ENCODE measurements at places on chromosomes 13 and 19.

DNA sequence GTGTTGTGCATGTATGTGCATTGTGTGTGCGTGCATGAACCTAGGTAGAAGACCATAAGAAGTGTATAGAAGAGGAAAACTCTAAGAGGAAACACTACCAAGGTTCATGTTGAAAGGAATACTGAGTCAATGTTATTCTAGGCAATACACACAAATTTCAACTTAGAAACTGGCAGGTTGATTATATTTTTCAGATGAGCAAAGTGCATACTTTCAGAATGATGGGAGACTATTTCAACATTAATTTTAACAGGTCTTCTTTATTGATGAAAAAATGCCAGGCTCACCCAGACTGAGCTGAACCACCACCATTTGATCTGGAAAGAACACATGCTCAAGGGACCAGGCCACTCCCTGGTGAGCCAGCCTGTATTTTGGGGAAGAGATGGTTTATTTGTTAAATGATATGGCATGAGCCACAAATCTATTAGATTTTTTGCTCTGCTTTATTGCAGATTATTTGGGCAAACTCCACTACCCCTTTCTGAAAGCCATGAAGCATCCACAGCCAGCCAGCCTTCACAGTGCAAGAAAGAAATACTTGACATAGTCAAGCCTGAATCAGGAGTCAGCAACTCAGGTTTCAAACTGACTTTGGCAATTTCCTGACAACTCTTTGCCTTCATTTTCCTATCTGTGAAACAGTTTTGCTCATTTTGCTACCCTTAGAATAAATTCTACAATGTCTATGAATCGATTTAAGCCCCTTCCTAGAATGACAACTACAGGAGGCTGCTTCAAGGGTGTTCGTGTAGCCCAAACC, 368.9 kb downstream of the COG6 start:
- DNase-seq = no peak

DNA sequence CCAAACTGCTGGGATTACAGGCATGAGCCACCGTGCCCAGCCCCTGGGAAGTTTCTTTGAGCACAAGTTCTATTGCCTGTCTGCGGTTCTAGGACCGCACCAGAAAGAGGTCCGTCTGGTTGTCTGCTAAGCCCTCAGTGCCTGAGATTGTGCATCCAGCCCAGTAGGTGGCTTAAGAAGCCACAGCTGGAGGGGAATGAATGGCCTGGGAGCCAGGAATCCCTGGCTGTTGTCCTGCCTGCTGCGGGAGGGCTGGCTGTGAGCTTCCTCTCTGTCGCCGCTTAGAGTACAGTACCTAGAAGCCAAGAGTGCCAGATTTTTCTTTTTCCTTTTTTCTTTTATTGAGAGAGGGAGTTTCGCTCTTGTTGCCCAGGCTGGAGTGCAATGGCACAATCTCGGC, 4.2 kb upstream of the TYK2 start:
- no peak for DNase-seq

DNA sequence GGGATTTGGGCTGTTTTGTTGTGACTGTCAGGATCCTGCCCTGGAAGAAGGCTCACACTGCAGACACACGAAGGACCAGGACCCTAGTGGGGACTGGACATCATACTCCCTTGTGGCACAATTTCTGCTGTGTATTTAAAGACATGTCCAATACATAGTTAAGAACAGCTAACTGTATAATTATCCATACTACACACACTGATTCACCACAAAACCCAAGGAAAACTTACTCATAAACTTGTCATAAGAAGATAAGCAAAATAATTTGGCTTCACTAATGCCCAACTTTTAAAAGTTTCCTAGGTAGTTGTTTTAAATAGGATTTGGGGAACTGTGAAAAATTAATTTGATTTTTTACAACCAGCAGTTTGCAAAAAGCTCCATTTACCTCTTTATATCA, 46.1 kb downstream of the LATS2 start:
- no peak for DNase-seq

- DNase-seq = no peak
Observed at GRCh38 chr19:15476325-15476724, 3.0 kb downstream of the PGLYRP2 start.

- no peak for DNase-seq
Observed at GRCh38 chr13:85640727-85641126, 158.5 kb downstream of the SLITRK6 start.

DNA sequence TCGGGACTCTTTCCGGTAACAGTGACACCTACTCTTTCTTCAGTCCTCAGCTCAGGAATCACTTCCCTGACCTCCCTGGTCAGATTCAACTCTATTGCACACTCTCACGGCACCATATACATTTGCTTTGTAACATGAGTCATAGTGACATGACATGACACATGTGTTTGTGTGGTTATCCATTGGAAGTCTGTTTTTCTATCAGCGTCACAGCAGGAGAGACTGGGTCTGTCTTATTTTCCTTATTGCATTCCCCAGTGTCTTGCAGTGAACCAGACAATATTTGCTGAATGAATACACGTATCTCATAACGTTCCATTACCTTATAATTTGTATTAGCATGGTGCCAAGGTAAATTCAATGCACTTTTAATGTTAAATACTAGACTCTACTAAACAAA, 102.0 kb downstream of the DCLK1 start:
- peak; percentile 36 for DNase-seq

- no peak for DNase-seq
Observed at GRCh38 chr19:18746401-18747325, 44.4 kb downstream of the COMP start.

GRCh38 chr19:49435670-49436069, 5.7 kb downstream of the SLC17A7 start:
- no peak for DNase-seq

DNA sequence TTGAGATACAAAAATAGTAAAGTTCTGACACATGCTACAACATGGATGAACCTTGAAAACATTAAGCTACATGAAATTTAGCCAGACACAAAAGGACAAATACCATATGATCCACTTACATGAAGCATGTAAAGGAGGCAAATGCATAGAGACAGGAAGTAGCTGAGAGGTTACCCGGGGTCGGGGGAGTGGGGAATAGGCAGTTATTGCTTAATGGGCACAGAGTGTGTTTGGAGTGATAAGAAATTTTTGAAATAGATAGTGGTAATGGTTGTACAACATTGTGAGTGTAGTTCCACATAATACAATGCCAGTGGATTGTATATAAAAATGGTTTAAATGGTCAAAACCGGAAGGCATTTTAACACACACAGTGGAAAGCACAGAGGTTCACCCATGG, 4.3 kb downstream of the N4BP2L1 start:
- no peak for DNase-seq

- no peak for DNase-seq
Observed at GRCh38 chr13:79402074-79402635, 3.9 kb downstream of the RBM26 start.

DNA sequence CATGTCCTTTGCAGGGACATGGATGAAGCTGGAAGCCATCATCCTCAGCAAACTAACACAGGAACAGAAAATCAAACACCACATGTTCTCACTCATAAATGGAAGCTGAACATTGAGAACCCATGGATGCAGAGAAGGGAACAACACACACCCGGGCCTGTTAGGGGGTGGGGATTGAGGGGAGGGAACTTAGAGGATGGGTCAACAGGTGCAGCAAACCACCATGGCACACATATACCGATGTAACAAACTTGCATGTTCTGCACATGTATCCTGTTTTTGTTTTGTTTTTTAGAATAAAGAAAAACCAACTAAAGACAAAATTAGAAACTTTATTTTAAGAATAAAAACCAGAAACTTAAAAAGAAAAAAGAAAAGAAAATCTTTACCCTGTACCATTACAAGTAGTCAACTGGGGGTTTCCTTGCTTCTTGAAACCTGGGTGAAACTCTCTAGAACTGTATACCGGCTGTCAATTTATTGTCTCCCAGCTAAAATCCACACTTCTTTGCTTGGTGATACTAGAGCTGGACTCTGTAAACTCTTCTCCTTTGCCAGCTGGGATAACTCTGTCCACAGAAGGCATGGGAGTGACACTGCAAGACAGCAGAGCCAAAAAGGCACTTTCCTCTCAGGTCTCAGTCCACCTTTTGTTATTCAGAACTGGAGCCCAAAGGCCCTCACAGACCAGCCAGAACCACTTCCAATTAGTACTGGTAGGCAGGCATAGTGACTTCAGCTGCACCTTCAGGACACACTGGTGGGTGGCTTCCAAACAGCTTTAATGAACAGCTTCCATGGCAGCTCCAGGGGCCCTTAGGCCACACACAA, 9.0 kb downstream of the MICU2 start:
- DNase-seq = no peak

DNA sequence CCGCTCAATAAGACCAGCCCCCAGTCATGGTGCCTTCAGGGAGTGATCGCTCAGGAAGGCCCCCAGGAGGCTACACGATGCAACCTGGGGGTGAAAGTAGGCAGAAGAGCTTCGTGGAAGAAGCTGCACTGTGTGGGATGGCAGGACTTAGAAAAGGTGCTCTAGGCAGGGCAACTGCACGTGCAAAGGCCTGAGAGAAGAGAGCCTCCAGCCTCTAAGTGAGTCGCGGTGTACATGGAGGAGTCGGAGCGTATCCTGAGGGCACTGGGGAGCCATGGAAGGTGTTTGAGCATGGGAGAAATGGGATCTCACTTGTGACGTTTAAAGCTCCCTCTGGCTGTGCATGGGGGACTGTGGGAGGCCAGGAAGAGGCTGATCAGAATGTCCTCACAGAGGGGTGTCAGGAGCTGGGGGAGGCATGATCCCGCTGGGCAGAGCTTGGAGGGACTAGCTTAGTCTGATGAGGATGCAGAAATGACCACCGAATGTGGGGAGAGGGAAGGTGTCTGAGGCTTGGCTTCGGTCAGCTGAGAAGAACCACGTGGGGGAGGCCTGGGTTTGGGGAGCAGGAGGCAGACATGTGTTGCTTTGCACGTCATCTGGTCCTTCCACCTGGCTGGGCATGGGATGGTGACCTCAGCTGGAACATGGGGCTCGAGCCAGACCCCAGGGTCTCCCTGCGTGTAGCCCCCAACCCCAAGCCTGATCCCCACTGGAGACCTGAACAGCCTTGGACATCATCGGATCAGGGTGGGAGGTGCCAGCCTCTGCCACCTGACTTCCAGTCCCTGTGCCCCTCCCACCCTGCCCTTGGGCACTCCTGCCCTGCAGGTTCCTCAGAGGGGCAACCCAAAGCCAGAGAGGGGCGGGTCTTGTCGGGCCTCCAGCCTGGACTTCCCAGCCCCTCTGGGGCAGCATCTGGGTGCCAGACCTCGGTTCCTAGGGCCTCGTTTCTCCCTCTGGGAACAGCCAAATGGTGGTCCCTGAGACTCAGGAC, 1.1 kb downstream of the APC2 start:
- peak; percentile 37 for DNase-seq

- DNase-seq = peak; percentile 26
Observed at GRCh38 chr19:13023656-13024055, 28.4 kb downstream of the NFIX start.
